ENCODE measurements at places on chromosomes 4 and X.

- DNase-seq: no peak
Measured at GRCh38 chrX:155666741-155667140, 54.0 kb upstream of the TMLHE start.

GRCh38 chr4:6324999-6325787 is 55.5 kb downstream of the WFS1 start:
- DNase-seq: peak; percentile 19

- DNase-seq: no peak
Measured at GRCh38 chrX:129108936-129109335, 414.4 kb downstream of the SMARCA1 start.

DNA sequence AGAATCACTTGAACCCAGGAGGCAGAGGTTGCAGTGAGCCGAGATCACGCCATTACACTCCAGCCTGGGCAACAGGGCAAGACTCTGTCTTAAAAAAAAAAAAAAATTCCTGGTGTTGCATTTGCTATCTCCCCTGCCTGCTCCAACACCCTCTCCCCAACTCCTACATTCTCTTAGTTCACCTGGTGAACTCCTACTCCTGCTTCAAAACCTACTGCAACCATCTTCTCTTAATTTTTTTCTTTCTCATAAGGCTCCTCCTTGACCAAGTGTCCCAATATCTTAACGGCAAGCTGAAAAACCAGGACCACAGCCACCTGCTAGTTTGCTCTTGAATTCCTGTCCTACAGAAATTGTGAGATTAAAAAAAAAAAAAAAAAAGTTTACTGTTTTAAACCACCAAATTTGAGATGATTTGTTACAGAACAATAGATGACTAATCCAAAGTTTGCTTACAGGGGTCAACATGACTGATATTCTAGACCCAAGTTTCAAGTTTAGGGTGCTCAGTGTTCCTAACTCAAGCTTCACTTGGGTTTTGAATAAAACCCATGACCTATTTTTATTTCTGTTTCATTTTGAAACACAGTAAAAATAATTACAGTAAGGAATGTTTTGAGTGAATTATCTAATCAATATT is 13.1 kb upstream of the ANXA5 start:
- no peak for DNase-seq

- peak; percentile 31 for DNase-seq
Measured at GRCh38 chr4:114386637-114387233, 211.9 kb upstream of the UGT8 start.

DNA sequence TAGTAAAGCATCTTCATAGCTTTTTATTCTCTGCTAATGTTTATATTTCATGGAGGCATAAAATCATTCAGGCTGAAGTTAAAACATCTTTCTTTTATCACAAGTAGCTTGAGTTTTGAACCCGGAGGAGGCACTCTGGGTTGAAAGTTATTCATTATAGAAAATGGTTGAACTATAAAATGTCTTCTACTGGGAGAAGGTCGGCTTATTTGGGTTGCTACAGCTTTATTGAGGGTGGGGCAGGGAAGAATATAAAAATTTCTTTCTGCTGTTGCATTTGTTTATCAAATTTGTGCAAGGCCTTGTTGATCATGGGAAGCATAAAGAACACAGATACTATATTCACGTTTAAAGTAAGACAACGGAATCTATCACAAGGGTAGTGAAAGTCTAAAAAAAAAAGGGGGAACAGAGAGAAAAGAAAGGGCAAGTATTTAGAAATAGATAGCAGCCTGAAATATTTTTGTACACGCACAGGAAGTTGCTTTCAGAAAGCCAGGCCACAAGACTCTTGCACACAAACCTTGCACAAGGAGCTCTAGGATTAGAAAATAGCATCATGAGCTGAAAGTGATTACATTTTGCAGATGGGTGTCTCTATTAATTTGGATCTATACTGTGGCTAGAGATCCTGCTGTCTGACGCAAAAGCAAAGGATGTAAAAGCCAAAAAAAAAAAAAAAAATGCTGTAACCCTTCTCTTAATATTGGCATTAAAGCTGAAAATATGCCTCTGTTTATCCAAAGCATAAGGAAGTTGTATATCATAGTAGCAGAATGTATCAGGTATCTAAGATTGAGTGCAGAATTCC is 37.2 kb upstream of the FAM9C start:
- DNase-seq: no peak

DNA sequence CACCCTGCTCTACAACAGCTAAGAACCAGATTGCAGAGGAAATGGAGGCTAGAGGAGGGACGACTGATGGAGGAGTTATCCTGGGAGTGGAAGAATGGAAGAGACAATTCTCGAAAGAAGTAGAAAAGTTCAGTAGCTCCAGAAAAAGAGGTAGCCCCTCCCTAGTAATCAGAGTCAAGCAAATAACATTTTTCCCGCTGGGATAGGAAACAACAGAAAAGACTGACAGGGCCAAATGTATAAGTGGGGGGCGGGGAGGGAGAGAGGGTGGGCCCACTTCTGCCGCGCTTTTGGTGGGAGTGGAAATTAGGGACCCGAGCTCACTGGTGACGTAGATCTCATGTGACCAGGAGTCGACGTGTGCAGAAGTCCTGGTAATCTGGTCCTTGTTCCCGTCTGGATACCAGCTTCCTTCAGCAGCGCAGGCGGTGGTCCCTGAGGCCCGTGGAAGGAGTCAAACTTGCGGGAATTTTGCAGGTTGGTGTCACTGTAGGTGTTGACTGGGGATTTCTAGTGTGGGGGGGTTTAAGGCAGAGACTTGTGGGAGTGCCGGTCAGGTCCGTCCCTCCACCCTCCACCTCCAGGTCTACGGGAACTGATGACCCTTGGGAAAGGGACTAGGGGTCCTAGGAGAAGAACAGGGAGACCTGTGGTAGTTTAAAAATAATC is at the start of gene TCEAL9:
Gene TCEAL9, plus strand, starts transcription at position 377 of the 669 bp plus-strand sequence. CDS start 1,179 bp downstream, outside the sequence.
- peak; percentile 85 for DNase-seq

GRCh38 chr4:38871593-38871992 is 4.0 kb downstream of the FAM114A1 start:
- no peak for DNase-seq

DNA sequence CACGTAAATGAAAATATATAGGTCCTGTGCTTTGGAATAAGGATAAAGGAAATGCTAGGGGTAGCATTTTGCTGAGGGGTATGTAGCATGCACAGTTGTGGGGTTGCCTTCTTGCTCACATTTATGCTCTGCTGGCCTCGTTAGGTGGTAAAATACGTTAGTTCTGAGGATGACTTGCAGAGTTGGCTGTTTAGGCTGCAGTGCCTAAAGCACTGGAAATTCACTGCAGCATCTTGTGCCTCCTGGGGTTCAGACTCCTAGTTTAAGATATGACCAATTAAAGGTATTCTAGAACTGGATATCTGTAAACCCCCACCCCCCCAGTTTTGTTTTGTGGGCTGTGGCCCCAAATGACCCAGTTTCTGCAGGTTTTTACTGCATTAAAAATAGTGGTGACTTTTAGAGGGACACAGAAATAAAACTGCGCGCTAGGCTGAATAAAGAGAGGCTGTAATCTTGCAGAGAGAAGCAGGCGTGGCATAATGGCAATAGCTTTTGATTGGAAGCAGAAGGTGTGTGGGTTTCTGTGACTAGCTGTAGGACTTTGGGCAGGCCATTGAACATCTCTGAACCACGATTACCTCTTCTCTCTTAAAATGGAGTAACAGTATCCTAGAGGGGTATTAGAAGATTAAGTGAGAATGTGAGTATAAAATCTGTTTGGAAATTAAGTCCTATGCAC is 79.3 kb downstream of the REPS2 start:
- DNase-seq: no peak

DNA sequence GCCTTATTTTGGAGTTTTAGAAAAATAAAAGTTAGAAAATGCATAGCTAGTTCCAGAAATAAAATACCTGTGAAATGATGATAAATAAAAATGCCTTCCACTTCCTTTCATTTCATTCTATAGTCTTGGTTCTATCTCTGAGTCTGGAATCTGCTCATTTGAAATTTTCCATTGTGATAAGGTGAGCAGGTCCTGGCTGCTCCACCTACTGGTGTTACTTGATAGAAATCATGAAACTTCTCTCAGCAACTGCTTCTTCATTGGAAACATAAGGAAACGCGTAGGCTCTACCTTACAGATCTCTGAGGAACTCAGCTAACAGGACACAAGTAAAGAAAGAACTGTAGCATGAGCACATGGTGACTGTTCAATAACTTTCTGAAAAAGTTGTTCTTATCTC is 141.8 kb downstream of the DCHS2 start:
- peak; percentile 6 for DNase-seq

DNA sequence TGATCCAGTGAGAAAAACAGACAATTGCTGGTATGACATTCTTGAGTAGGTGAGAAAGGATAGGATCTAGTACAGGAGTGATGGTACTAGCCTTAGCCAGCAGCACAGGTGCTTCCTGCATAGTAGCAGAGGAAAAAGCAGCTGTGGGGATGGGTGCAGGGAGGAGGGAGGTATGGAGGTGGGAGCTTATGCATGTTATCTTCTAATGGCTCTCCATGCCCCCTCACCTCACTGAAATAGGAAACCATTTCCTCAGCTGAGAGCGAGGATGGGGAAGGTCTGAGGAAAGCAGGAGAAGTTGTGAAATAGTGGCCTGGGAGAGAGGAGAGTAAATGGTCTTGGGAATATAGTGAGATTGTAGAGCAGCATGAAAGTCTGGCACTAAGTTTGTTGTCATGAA is 136.3 kb downstream of the TMEM164 start:
- DNase-seq: no peak

- peak; percentile 22 for DNase-seq
Measured at GRCh38 chrX:57453901-57454300, 137.9 kb upstream of the ZXDB start.

GRCh38 chr4:112381996-112382692 is 85.0 kb downstream of the ALPK1 start:
- DNase-seq: no peak

DNA sequence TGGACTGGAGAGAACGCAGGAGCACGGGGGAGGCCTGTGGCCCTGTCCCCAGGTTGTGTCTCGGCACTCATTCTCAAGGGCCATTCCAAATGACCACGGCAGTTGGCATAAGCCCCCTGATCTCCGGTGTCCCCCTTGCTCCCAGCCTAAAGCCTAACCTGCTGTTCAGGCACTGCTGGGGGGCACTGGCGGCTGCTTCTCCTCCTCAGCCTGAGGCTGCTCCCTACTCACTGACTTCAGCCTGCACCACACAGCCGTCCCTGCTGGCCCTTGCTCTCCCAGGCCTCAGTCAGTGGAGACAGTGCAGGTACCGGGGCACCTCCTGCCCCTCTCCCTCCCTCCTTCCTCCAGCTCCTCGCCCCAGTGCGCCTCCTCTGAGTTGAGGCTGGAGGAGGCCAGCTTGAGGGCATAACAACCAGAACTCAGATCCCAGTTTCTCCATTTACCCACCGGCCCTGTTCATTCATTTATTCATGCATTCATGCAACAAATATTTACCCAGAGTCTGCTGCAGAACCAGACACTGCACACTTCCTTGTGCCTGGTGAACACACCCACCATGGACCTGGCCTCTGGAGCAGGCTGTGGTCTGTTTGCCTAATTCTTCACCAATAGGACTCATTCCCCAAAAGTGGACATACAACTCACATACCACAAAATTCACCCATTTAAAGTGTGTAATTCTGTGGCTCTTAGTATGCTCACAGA is 65.0 kb downstream of the CPZ start:
- DNase-seq: no peak

GRCh38 chr4:83009529-83009928 is 1.1 kb downstream of the LIN54 start:
- no peak for DNase-seq

DNA sequence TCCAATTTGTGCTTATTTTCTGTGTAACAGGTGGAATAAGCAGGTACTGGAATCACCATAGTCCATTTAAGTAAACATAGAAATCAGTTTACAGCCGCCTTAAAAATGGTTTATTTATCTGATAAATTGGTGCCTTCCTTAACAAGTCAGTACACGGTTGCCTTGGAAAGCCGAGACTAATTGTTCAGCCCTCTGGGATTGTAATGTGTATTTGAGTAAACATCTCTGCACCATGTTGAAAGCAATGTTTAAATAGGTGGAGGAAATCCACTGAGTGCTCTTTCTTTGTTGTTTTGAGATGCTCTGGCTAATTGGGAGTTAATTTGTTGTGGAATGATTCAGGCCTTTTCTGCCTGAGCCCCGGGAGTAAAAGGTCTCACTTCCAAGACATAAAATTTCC is 45.7 kb upstream of the ADRA2C start:
- DNase-seq: no peak

GRCh38 chr4:107619731-107620130 is 100.3 kb downstream of the PAPSS1 start:
- DNase-seq: no peak
